ENCODE measurements at places on chromosomes 2 and 18.

DNA sequence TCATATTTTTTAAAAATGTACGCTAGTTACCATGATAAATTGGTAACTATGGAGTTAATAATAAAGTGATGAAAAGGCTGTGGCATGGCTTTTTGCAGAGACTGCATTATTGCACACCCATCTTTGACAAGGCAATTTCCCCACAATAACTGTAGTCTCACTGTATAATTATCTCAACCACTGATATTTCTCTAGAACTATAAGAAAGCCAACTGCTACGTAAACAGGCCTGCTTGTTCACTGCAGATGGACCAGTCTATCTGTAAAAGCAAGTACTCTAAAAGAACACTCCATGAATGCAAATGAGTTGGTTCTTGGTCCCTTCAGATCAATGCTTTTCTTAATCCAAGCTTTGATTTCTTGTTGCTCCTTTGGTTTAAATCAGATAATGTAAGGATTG lies 218.7 kb downstream of the RBM43 start:
- no peak for DNase-seq

GRCh38 chr2:134703426-134703825 lies 15.4 kb downstream of the TMEM163 start:
- DNase-seq: no peak

DNA sequence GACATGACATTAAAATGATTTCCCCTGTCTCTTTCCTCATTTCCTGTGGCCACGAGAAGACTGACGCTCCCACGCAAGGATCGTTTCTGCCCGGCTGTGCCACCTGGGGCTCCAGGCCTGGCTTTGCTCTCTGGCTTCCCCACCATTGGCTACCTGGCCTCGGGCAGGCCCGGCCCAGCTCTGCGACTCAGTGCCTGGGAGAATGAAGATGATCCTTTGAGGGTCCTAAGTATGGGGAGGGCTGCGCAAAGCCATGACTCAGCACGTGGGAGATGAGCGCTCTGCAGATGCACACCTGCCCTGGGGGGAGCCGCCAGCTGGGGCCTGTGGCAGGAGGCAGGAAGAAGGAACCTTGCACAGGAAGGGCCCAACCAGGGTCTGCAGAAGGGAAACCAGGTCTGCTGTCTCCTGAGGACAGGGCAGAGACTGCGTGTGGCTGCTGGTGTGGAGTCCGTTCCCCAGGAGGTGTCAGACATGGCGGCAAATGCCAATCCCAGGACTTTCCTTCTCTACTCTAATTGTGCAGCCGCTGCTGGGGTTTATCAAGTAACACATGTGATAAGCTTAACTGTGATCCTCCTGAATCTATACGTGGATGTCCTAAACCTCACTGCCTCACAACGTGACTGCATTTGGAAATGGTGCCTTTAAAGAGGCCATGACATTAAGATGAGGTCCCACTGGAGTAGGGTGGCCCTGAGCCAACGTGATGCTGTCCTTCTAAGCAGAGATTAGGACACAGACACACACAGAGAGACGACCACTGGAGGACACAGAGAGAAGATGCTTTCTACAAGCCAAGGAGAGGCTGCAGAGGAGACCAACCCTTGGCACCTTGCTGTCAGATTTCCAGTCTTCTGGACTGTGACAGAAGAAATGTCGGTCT lies 32.9 kb downstream of the MBP start:
- peak; percentile 12 for DNase-seq

DNA sequence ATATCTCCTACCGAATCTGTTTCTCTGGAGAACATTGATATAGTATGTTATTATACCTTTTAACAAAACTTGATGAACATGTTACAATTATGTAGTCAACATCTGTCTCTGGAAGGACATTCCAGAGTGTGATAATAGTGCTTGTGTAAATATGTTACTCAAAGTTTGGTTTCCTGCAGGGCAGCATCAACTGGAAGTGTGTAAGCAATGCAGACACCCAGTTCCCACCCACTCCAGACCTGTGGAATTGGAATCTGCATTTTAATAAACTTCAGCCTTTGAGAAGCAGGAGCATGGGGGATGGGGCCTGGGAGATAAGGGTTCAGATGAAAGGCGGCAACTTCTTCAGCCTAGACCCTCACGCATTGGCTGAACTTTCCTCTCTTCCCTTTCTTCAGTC lies 398.9 kb downstream of the RND3 start:
- no peak for DNase-seq
